Kidney glomerular epithelial cell (primary cell): ENCODE measurements at places on chromosomes 4 and X.

DNA sequence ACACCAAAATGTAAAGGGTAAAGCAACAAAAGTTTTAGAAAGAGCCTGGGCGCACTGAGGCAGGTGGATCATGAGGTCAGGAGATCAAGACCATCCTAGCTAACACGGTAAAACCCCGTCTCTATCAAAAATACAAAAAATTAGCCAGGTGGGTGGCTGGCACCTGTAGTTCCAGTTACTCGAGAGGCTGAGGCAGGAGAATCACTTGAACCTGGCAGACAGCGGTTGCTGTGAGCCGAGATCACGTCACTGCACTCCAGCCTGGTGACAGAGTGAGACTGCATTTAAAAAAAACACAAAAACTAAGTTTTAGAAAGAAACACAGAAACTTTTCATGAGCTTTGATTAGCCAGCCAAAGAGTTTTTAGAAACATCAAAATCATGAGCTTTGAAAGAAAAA, 76.5 kb downstream of the APBB2 start:
- no peak for DNase-seq

DNA sequence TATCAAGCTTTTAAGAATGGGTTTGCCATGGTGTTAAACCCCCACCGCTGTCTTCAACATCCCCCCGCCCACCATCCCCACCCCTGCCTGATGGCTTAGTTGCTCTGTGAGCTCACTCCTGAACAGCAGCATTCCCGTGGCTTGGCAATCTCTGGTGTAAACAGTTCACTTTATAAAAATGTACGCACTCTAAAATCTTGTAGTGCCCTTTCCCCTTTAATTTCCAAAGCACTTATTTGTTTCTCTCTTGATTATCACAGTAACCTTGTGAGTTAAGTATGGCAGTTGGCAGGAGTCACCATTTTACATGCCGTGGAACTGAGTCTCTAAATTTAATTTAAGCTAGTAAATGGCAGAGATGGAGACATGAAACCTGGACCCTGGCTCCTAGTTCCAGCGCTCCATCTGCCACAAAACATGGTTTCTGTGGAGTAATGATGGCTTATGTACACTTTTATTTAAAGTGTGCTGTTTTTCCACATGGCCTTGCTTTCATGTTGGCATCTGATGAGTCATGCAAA, 123.1 kb downstream of the AFF1 start:
- DNase-seq: no peak

DNA sequence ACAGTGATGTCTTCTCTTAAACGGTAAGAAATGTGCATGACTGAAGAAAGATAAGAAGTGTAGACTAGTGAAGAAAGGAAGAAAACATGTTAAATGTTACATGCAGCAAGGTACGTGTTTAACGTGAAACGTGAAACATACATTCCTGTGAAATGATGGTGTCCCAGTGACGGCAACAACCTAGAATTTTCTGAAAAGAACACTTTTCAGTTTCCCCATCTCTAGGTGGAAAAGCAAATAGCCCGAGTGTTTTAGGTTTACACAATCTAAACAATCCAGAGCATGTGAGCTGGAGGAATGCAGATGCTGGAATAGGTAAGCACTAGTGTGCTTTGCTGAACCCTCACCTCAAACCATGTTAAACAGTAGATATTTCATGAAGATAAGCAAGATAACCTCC, 60.7 kb downstream of the CLNK start:
- no peak for DNase-seq

- DNase-seq: no peak
These were observed 2.9 kb downstream of the USP51 start for GRCh38 chrX:55486736-55487135.

GRCh38 chr4:5758741-5759140, 47.7 kb downstream of the EVC start:
- peak; percentile 98 for DNase-seq

GRCh38 chr4:186144198-186144945, 39.9 kb downstream of the FAM149A start:
- peak; percentile 30 for DNase-seq

- DNase-seq: no peak
These were observed 141.3 kb upstream of the VCX3B start for GRCh38 chrX:8323356-8323755.

DNA sequence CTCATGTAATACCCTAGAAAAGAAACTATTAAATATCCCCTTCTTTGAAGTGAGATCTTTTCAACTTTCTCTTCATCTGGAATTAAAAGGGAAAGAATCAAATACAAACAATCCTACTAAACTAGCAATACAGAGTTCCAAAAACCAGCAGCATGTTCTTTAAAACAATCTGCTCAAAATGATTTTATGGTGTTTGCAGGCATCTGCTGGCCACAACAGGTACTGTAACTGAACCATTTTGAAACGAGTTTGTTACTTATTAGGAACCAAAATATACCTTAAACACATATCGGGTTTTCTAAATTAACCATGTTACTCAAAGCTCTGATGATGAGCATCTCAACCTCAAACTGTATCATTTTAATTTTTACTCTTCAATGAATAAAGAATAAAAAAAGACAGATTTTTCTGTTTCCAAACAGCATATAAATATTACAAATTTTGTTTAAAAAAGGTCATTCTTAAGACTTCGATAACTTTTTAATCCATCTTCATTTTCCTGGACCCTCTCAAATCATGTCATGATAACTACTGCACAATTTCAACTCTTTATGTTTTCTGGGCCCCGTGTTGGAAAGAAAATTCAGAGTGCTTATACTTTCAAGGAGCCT, 56.5 kb downstream of the ARAP2 start:
- DNase-seq: no peak

DNA sequence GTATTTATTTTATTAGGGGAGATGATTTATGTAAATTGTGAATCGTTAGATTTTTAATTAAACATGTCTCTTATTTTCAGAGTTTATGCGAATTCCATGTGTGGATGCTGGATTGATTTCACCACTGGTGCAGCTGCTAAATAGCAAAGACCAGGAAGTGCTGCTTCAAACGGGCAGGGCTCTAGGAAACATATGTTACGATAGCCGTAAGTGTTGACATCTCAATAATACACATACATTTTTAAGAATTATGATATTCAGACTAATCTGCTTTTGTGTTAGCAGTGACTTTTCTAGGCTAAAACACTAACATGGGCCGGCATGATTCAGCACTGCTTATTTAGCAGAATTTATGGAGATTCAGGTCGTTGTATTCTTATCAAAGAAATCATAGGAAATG, 91.2 kb downstream of the RAP1GDS1 start:
- no peak for DNase-seq

DNA sequence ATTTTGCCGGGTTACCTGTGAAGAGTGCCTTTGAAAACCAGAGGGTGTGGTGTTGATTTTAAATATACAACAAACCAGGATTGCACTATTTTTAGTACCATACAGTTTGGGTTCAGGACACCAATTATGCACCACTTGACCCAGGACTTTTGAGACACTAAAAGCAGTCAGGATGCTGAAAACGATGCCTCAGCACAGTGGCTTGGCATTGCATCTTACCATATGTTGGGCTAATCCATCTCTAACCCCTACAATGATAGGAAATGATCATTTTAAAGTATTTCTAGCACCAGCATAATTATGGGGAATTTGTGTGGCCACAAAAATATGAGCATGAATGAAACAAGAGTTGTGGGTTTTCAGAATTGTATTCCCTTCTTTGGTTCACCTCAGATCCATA, 4.1 kb downstream of the IBSP start:
- DNase-seq: no peak

- no peak for DNase-seq
These were observed 43.4 kb upstream of the CCKAR start for GRCh38 chr4:26533685-26534084.

GRCh38 chr4:175671491-175671934, 140.6 kb downstream of the GPM6A start:
- DNase-seq: no peak

DNA sequence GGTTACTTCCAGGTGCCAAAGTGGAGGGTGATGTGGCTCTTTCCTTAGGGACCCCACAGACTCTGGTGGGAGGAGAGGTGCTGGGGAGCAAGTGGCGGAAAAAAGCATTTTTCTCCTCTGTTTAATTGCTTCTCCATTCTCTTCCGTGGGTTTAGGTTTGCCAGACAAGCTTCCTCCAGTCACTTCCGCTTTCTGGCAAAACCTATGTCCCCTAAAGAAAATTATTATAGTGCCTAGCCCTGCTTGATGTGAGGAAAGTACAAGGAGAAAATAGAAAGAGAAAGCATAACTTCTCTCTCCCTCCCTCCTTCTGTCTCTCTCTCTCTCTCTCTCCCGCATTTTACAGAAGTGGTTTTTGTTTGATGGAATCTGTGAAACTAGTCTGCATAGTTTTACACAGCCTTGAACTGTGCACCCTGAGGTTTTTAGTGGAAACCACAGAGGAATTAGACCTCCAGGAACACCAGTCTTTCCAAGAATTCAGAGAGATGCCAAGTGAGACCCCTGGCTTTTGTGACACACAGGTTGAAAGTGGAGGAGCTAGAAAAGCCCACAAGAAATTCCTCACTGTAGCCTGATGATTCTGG, 231.1 kb upstream of the ANXA3 start:
- DNase-seq: no peak
